ENCODE measurements at places on chromosomes 11 and 22. TPM values are rescaled to one million over a fixed set of nuclear protein-coding genes. Genes with fewer than 3 reads are reported as not detected.
A peak's percentile ranks its signal among the peaks of the same experiment; 100 is the strongest.

The P4HA3 gene
- 2.0 TPM for total RNA-seq

DNA sequence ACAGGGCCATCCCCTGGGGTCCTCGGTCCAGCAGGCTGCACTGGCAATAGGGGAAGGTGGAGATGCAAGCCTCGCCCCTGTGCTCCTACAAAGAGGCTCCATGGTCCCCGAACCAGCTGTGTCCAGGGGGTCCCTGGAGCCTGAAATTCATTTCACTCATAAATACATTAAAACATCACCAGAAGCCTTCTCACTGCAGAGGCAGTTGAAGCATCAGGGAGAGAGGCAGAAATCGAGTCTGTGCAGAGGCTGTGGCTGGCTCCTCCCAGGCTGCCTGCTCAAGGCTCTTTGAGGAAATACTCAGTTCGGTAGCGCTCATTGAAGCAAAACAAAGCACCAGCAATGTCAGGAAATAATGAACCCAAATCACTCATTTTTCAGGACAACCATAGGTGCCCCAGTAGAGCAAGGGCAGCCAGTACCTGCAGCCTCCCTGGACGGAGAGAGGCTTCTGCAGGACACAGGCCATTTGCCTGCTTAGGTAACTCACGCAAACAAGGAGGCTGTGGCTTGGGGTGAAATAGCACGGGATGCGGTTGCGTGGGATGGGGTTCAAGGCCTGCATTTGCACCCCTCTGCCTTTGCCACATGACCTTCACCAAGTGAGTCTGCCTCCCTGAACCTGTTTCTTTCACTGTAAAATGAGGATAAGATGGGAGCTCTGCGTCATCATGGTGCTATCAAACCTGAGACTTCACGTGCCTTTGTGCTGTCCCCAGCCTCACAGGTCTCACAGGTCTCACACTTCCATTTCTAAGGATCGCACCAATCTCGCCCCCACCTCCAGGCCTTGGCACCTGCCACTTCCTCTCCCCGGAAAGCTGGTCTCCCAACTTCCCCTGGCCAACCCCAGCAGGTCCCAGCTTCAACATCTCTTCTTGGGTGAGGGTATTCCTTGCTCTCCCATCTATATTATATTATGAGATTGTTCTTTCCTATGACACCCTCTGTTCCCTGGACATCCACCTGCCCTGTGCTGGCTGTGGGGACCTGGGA is 84.3 kb upstream of the SHISAL1 start:
- no peaks in the 10 kb centered on the region for H3K4me1 ChIP-seq
- no peak overlapping the region for H3K4me3 ChIP-seq
- no peaks in the 10 kb centered on the region for H3K36me3 ChIP-seq
- H3K27ac ChIP-seq, result no peak overlapping the region
- H3K27me3 ChIP-seq, result peaks cover 18% of the 10 kb centered on the region

DNA sequence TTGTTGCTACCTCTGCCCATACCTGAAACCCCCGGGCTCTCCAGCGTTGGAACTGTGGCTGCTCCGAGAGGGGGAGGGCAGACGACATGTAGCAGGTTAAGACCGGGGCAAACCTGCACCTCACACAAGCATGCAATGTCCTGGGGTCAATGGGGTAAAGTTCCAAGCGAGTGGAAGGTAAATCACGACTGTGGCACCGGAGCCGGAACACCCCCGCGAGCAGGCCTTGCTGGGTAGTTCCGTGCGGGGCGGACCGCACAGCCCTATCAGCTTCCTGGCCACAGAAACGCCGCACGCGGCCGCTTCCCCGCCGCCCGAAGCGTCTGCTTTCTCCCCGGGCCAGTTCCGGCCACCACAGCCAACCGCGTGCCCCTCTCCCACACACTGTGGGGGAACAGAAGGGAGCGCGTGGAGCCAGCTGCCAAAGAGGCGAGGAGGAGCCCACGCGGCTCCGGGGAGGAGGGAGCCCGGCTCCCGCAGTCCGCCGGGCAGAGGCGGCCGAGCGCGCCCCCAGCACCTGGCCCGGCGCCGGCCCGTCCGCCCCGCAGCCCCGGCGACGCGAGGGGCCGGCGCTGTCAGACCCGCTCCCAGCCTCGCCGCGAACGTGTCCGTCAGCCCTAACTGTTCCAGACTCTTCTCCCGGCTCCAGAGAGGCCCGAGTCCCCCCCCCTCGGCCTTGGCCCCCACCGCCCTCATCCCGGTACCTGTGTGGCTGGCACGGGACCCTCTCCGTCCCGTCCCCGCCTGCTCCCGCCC is 1.6 kb downstream of the SPTBN2 start:
- no peaks in the 10 kb centered on the region for H3K36me3 ChIP-seq
- no peak overlapping the region for H3K27ac ChIP-seq
- H3K4me1 ChIP-seq, result peaks cover 15% of the 10 kb centered on the region
- H3K27me3 ChIP-seq, result peaks cover 12% of the 10 kb centered on the region
- DNase-seq, result no peak

GRCh38 chr11:18367431-18367830 is 26.9 kb upstream of the LDHA start:
- H3K4me1 ChIP-seq, result no peaks in the 10 kb centered on the region
- H3K36me3 ChIP-seq, result peaks cover 59% of the 10 kb centered on the region
- no peaks in the 10 kb centered on the region for H3K27me3 ChIP-seq

GRCh38 chr22:20021196-20022181 is 579 bp downstream of the TANGO2 start:
- H3K27me3 ChIP-seq, result peaks cover 11% of the 10 kb centered on the region
- H3K4me3 ChIP-seq, result peak overlapping the region; percentile 85
- peaks cover 4% of the 10 kb centered on the region for H3K36me3 ChIP-seq
- peak overlapping the region; percentile 80 for H3K27ac ChIP-seq
- no peak for DNase-seq
- H3K4me1 ChIP-seq, result peaks cover 15% of the 10 kb centered on the region

Measured in left lung (tissue), 14 donors.